Central memory CD8-positive, alpha-beta T cell (primary cell): ENCODE measurements at places on chromosomes 13 and 19.

DNA sequence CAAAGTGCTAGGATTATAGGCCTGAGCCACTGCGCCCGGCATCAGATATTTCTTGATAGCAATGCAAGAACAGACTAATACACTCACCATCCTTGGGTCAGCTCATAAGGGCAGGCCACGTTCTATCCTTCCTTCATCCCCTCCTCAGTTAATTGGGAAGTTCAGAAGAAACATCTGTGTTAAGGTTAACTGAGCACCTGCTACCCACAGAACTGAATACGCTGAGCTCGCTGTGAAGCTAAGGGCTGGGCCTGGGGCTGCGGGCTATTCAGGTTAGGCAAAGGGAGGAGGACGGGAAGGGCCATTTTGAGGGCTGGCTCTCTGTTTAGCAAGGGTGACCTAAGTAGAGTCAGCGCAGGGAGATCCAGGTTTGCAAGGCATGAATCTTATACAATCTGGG, 43.0 kb upstream of the UQCRFS1 start:
- DNase-seq = no peak

DNA sequence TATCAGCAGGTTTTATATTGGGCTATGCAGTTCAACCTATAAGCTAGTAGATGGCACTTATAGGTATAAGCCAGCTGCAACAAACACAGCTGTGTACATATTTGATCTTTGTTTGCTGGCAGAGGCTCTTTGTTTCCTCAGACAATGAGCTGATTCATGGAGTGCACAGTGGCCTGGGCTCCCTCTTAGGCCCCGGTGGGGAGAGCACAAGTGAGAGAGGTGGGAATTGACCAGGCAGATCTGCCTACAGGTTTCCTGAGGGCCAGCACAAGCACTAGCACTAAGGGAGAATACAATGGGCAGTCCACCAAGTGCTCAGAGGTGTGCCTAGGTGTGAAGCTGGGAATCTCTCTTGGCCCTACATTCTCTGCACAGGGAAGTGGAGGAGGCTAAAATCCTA, 1390.7 kb downstream of the SLITRK5 start:
- no peak for DNase-seq

DNA sequence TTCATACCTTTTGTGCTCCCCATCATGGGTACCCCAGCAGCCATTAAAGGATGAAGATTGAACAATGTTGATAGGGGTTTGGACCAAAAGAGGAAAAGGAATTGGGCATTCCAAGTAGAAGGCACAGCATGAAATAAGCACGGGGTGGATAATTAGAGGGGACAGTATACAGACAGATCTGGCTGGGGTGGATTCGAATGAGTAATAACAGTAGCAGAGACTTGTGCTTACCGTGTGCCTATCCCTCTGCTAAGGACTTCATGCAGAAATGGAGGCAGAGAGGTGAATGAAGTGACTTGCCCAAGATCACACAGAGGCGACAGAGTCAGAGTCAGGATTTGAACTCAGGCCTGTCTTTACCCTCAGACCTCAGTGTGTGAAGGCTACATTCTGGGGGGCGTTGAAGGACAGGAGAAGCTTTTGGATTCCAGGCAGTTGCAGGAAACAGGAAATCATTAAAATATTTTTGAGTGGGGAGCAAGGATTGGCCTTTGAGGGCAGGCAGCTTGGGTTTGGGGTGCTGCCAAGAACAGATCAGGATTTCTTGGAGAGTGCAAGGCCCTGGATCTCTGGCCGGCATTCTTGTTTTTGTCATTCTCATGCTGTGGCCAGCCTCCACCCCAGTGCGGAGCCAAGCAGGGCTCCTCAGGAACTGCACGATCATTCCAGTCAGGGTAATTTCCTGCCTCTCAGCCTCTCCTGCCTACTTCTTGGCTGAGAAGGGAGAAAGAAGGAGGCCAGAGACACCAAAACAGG, 18.7 kb downstream of the PAF1 start:
- no peak for DNase-seq

DNA sequence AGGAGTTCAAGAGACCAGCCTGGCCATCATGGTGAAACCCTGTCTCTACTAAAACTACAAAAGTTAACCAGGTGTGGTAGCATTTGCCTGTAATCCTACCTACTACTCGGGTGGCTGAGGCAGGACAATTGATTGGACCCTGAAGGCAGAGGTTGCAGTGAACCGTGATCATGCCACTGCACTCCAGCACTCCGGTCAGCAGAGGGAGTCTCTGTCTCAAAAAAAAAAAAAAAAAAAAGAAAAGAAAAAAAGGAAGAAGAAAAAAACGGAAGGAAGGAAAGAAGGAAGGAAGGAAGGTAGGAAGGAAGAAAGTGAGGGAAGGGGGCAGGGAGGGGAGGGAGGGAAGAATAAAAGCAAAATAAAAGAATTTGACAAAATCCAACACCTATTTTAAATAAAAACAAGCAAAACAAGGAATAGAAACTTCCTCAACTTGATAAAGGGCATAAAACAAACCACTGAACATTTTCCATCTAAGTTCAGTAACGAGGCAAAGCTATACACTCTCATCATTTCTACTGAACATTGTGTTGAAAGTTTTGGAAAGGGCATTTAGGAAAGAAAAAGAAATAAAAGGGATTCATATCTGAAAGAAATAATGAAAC, 411.6 kb upstream of the SLITRK5 start:
- DNase-seq = no peak
